Liver (tissue), 10 donors: ENCODE measurements at places on chromosomes 1 and 21. TPM values are rescaled to one million over a fixed set of nuclear protein-coding genes. Genes with fewer than 3 reads are reported as not detected.

DNA sequence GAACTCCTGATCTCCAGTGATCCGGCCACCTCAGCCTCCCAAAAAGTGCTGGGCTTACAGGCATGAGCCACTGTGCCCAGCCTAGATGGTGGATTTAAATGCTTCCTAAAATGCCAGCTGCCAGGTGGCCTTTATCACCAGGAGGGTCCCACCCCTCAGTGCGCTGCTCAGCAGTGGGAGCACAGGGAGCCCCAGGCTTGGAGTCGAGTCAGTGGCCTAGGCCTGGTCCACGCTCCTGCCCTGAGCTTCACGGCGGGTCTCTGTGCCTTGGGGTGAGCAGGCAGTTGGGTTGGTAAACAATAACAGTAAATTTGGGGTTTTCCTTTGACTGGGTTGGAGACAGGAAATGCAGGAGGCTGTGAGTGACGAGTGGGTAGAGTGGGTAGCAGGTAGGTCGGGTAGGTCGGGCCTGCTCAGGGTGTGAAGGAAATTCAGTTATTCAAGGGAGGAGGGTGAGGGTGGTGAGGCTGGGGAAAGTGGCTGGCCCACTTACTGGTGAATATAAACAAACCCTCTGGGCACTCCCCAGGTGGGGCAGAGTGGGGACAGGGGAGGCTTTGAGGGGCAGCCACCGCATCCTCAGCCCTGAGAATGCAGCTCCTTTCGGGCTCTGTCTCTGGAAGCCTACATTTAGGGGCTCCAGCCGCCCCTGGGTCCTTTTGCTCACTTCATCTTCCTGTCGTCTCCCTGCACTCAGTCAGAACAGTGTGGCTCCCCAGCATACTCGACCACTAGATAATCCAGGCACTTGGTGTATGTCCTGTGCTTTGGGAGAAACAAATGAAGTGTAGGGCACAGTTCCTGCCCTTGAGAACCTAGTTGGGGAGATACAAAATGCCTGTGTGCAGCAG lies 33.5 kb upstream of the IL19 start:
- no peaks in the 10 kb centered on the region for H3K4me1 ChIP-seq
- no peak overlapping the region for H3K27ac ChIP-seq
- H3K4me3 ChIP-seq: no peak overlapping the region
- DNase-seq: peak; percentile 32
- no peaks in the 10 kb centered on the region for H3K27me3 ChIP-seq

DNA sequence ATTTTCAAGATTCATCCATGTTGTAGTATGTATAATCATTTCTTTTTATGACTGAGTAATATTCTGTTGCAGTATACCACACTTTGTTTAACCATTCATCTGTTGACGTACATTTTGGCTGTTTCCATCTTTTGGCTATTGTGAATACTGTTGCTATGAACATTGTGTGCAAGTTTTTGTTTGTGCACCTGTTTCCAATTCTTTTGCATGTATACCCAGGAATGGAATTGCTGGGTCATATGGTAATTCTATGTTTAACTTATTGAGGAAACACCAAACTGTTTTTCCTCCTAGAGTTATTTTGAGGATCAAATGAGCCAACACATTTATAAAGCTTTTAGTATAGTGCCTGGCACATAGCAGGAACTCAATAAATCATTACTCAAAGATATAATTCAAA lies 49.2 kb upstream of the MAN1A2 start:
- no peak overlapping the region for H3K4me3 ChIP-seq
- H3K27me3 ChIP-seq: no peaks in the 10 kb centered on the region
- DNase-seq: no peak

DNA sequence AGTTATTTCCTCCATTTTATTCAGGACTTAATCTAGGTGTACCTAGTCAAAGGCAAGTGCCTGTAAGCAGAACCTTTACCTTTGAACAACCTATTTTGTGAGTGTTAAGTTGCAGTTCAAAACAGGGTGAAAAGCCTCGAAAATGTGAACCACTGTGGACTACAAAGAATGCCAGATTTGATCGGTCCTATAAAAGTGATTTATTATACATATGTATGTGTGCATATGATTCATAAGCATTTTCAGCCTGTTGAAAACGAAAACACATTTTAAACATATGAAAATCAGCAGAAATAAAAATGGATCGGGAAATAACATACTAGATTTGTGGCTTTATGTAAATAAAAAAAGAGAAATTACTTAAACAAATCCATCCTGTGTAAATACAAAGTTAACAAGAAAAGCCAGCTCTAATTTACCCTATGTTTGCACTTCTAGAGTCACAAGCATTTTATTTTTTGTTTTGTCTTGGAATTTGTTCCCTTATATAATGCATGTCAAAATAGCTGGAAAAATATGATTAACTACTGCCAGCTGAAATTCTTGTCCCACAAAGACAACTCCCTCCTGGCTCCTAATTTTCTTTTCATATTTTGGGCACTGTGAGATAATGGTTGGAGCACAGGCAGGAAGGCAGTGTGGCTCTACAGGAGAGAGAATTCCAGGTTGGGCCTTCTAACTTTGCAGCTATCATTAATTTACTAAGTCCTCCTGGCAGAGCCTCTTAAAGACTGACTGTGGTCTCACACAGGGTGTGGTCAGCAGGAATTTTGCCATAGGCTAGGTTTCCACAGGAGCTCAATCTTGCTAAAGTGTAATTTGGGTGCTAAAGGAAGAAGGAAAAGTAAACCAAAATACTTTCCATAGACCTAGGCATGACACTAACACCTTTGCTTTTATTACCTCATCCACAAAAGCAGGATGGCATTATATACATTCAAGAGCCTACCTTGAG lies 70.2 kb upstream of the CDC42BPA start:
- H3K27ac ChIP-seq: no peak overlapping the region
- DNase-seq: no peak

GRCh38 chr1:76764638-76765454 lies 102.4 kb upstream of the ST6GALNAC5 start:
- H3K4me3 ChIP-seq: no peak overlapping the region
- no peaks in the 10 kb centered on the region for H3K36me3 ChIP-seq
- H3K27me3 ChIP-seq: no peaks in the 10 kb centered on the region
- DNase-seq: no peak
- H3K4me1 ChIP-seq: no peaks in the 10 kb centered on the region

GRCh38 chr1:64471218-64472039 lies 1.5 kb downstream of the CACHD1 start:
- no peaks in the 10 kb centered on the region for H3K36me3 ChIP-seq
- H3K4me1 ChIP-seq: peaks cover 27% of the 10 kb centered on the region
- H3K27me3 ChIP-seq: no peaks in the 10 kb centered on the region
- peak; percentile 43 for DNase-seq
- H3K4me3 ChIP-seq: peak overlapping the region; percentile 80

DNA sequence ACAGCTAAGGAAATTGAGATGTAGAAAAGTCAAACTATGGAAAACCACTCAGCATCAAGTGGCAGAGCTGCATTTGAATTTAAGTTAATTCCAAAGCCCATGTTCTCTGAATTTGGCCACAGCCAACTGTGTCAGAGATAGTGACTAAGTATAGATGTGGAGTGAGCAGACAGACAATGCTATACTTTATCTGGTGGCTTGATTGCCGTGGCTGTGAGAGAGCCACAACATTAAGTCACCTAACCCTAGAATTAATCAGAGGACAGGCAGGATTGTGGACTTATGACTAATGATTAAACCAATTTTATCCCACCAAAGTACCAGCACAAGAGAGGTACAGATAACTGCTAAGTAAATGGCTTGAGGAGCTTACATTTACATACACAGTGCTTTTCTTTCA lies 209.8 kb downstream of the TPR start:
- no peak overlapping the region for H3K4me3 ChIP-seq
- no peak for DNase-seq
- no peaks in the 10 kb centered on the region for H3K27me3 ChIP-seq
- H3K36me3 ChIP-seq: peaks cover 8% of the 10 kb centered on the region
- H3K27ac ChIP-seq: no peak overlapping the region

GRCh38 chr1:14429577-14429976 lies 168.9 kb upstream of the KAZN start:
- H3K36me3 ChIP-seq: no peaks in the 10 kb centered on the region
- no peaks in the 10 kb centered on the region for H3K27me3 ChIP-seq
- H3K4me1 ChIP-seq: no peaks in the 10 kb centered on the region
- no peak overlapping the region for H3K4me3 ChIP-seq

- peak overlapping the region; percentile 79 for H3K4me3 ChIP-seq
- no peaks in the 10 kb centered on the region for H3K36me3 ChIP-seq
- no peak for DNase-seq
- peaks cover 37% of the 10 kb centered on the region for H3K4me1 ChIP-seq
These were observed 457 bp downstream of the TRAPPC3 start for GRCh38 chr1:36148821-36149236.

GRCh38 chr1:29591601-29592260 lies 355.4 kb downstream of the PTPRU start:
- DNase-seq: no peak
- H3K4me1 ChIP-seq: no peaks in the 10 kb centered on the region
- H3K27me3 ChIP-seq: no peaks in the 10 kb centered on the region
- H3K36me3 ChIP-seq: no peaks in the 10 kb centered on the region

GRCh38 chr1:24051206-24051945 lies 60.6 kb downstream of the MYOM3 start:
- no peaks in the 10 kb centered on the region for H3K4me1 ChIP-seq
- no peak overlapping the region for H3K27ac ChIP-seq
- no peak for DNase-seq
- no peak overlapping the region for H3K4me3 ChIP-seq

- H3K4me3 ChIP-seq: no peak overlapping the region
- DNase-seq: peak; percentile 55
- H3K27me3 ChIP-seq: no peaks in the 10 kb centered on the region
- peak overlapping the region; percentile 48 for H3K27ac ChIP-seq
- H3K4me1 ChIP-seq: peaks cover 45% of the 10 kb centered on the region
- peaks cover 32% of the 10 kb centered on the region for H3K36me3 ChIP-seq
These were observed 4.5 kb downstream of the CRTC2 start for GRCh38 chr1:153953859-153954365.

GRCh38 chr1:47875831-47876586 lies 121.2 kb downstream of the TRABD2B start:
- peak overlapping the region; percentile 76 for H3K27ac ChIP-seq
- H3K4me1 ChIP-seq: peaks cover 3% of the 10 kb centered on the region
- no peaks in the 10 kb centered on the region for H3K36me3 ChIP-seq
- no peak for DNase-seq
- no peak overlapping the region for H3K4me3 ChIP-seq

DNA sequence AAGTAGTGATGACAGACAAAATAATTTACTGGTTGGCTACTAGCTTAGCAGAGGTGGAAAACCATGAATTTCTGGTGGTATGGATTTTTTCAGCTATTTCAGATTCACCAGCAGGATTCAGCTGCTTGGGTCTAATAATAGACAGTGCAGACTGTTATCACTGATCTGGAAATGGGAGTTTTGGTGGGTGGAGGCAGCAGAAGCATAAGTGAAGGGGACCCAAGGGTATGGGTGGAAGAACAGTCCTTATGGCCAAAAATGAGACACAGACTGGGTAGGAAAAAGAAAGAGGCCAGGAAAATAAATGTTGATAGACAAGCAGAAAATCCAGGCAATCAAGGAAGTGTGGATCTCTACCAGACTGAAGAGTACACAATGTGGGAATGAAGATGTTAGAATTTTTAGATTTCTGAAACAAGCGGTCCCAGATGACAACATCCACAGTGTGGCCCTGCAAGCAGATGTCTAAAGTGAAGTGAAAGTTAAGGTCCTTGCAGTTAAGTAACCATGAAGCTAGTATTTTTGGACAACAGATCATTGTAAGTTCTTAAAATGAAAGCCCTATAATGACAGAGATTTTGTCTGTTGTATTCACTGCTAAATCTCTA lies 24.7 kb downstream of the LYST start:
- H3K27ac ChIP-seq: no peak overlapping the region
- H3K4me3 ChIP-seq: no peak overlapping the region
- DNase-seq: no peak

DNA sequence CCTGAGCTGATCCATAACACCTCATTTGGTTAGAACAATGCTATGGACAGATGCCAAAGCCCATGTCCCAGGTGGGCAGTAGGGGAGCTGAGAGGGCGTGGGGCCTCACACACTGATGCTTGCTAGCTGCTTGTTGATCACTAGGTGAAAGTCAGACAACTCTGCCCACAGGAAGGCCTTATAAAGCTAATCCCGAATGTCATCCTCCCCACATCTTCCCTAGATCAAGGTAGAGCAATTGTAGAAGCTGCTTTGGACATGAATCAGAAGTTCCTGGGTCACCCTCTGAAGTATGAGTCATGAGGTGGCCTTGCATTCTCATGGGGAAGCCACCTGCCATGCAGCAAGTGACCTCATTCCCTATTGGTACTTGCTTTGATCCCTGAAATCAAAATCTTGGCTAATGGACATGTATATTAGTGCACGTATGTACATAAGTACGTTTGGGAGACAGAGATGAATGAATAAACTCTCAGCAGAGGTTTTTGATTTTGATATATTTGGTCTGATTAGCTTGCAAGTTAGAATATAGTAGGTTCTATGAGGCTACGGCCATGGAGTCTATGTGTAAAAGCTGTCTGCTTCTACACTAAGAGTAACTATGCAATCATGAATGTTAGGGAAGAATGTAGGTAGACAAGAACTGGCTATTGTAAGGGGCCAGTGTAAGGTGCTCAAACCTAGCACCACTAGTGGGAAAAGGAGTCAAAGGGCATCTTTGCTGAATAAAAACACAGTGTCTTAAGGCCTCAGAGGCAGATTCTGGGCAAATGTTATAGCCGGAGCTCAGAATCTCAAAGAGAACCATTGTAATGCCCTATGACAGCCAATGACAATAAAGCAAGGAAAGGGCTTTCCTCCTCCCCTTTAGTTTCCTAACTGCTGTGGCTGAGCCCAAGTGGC lies 52.6 kb downstream of the ABCA4 start:
- DNase-seq: no peak
- no peaks in the 10 kb centered on the region for H3K36me3 ChIP-seq
- H3K27me3 ChIP-seq: no peaks in the 10 kb centered on the region
- peak overlapping the region; percentile 48 for H3K27ac ChIP-seq

- H3K27ac ChIP-seq: no peak overlapping the region
- H3K4me1 ChIP-seq: no peaks in the 10 kb centered on the region
- no peaks in the 10 kb centered on the region for H3K27me3 ChIP-seq
- H3K36me3 ChIP-seq: no peaks in the 10 kb centered on the region
- H3K4me3 ChIP-seq: no peak overlapping the region
These were observed 148.0 kb downstream of the TSEN15 start for GRCh38 chr1:184199438-184200085.

- no peaks in the 10 kb centered on the region for H3K4me1 ChIP-seq
- H3K4me3 ChIP-seq: no peak overlapping the region
- H3K27ac ChIP-seq: no peak overlapping the region
- peak; percentile 62 for DNase-seq
These were observed 13.4 kb upstream of the NOS1AP start for GRCh38 chr1:162056043-162056442.

DNA sequence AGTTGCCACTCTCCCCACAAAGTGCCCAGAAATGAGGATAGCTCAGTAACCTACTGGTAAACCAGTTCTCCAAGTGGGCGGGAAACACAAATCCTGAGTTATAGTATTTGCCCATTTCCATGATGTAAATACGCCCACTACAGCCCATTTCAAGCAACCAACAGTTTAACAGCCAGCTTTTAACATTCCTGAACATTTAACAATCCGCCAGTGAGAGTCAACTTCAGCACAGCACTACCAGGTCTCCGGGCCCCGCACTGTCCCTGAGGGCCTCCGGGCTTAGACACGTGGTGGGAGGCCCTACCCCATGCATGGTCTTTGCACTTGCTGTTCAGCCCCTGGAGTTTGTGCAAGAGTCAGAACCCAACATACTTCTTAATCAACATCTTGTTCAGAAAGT lies 132.0 kb upstream of the CTTNBP2NL start:
- DNase-seq: no peak
- no peak overlapping the region for H3K27ac ChIP-seq
- H3K4me1 ChIP-seq: no peaks in the 10 kb centered on the region

EXO1 gene
- polyA plus RNA-seq: 0.51 TPM

CSMD2 gene
- polyA plus RNA-seq: not detected

TDRD5 gene
- polyA plus RNA-seq: not detected

FCER1G gene
- polyA plus RNA-seq: 77.1 TPM

TIE1 gene
- 7.3 TPM for polyA plus RNA-seq

C1orf226 gene
- polyA plus RNA-seq: 4.8 TPM

KCNJ10 gene
- polyA plus RNA-seq: 0.48 TPM
